Activated CD4-positive, alpha-beta T cell treated with anti-CD3 and anti-CD28 coated beads, Interleukin-2, amount 10 ng/mL, durations not matched to agents 7 days and 5 days (primary cell): ENCODE measurements at places on chromosomes 2 and 18.

- H3K4me3 ChIP-seq: no peak overlapping the region
- H3K36me3 ChIP-seq: peaks cover 30% of the 10 kb centered on the region
- H3K27me3 ChIP-seq: no peaks in the 10 kb centered on the region
Observed at GRCh38 chr2:24906466-24906865, 13.6 kb downstream of the ADCY3 start.

DNA sequence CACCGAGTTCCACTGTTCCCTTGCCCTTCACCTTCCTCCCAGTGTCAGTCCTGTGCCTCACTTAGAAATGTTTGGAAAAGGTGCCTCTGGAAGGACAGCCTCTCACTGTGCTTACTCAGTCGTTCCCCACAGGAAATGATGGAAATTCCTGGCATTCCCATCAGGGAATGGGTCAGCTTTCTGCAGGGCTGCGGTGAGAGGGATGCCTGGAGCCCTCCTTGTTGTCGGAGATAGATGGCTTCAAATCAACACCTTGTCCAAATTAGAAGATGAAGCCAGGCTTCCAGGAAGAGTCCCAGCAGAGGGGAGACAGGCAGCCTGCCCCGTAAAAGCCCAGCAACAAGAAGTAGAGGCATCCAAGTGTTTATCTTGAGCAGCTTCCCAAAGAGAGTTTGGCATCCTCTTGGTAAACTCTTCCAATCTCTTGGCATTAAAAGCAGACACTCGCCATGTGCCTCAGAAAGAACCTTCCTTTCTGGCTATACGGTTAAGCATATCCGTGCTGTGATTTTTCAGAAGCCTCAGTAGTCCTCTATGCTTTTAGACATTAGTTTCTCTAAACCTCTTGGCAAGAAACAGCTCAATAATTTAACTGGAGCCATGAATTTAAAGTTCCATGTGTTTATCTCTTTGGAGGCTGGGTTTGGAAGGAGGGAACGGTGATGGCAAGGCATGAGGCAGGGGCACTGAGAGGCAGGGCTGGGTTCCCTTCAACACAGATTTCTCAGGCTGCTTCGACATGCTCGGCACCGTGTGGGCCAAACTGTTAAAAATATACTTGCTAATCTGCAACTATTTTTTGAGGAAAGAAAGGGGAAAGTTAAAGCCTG lies 25.1 kb downstream of the COLEC12 start:
- DNase-seq: no peak
- H3K27ac ChIP-seq: no peak overlapping the region
- no peaks in the 10 kb centered on the region for H3K27me3 ChIP-seq
- no peak overlapping the region for H3K4me3 ChIP-seq
- no peaks in the 10 kb centered on the region for H3K36me3 ChIP-seq
- no peaks in the 10 kb centered on the region for H3K4me1 ChIP-seq

DNA sequence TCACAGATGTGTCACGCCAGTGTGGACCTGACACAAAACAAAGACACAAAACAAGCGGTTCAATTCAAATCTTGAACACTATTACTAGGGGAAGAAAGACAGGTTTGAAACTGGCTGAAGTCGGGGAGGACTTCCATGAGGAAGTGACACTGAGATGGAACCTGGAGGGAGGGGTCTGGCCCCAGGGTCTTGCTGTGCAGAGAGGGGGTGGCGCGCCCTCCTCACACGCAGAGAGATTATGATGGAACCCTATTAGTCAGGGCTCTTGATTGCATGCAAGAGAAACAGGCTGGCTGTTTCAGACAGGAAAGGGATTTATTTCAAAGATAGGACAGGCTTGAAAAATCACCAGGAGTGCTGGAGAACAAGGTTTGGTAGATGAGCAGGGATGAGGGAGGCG lies 363.6 kb upstream of the HS6ST1 start:
- peaks cover 22% of the 10 kb centered on the region for H3K4me1 ChIP-seq
- no peak overlapping the region for H3K27ac ChIP-seq
- no peak for DNase-seq
- peaks cover 15% of the 10 kb centered on the region for H3K27me3 ChIP-seq

DNA sequence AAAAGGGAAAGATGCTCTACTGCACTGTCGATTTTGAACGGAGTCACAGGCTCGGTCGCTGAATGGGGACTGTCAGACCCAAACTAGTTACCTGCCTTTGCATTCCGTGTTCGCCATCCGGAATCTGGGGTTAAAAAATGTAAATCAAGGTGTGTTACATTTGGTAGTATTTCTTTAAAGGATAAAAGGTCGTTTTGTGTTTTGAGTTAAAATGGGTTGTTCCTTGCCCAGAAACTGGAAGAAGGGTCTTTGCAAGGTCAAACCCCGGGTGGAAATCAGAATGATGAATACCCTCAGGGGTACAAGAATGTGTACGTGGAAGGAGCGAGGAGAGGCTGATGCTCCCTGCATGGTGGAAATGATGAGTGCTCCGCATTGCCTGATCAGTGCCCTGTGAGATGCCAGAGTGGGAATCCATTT lies 1.0 kb downstream of the VSNL1 start:
- peaks cover 5% of the 10 kb centered on the region for H3K4me1 ChIP-seq
- no peaks in the 10 kb centered on the region for H3K36me3 ChIP-seq
- DNase-seq: no peak

DNA sequence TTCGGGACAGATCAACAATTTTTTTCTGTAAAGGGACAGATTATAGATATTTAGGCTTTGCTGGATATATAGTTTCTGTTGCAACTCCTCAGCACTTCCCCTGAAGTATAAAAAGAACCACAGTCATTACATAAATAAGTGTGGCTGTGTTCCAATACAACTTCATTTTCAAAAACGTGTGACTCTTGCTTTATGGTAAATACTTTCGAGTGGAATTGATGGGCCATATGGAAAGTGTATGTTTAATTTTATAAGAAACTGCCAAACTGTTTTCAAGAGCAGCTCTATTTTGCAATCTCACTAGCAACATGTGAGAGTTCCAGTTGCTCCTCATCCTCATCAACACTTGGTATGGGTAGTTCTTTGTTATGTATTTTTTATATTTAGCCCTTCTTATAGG lies 370.9 kb downstream of the PLCL1 start:
- no peak for DNase-seq
- no peaks in the 10 kb centered on the region for H3K36me3 ChIP-seq

- H3K27me3 ChIP-seq: peaks cover 9% of the 10 kb centered on the region
- no peak for DNase-seq
Observed at GRCh38 chr2:118249531-118249930, 161.3 kb downstream of the INSIG2 start.

GRCh38 chr2:72511906-72512305 lies 313.9 kb downstream of the EXOC6B start:
- H3K4me3 ChIP-seq: no peak overlapping the region
- H3K36me3 ChIP-seq: no peaks in the 10 kb centered on the region
- no peak for DNase-seq
- H3K27me3 ChIP-seq: no peaks in the 10 kb centered on the region
- H3K27ac ChIP-seq: no peak overlapping the region

- no peak for DNase-seq
- no peaks in the 10 kb centered on the region for H3K27me3 ChIP-seq
- peaks cover 45% of the 10 kb centered on the region for H3K4me1 ChIP-seq
Observed at GRCh38 chr2:38720613-38721241, 30.4 kb downstream of the SRSF7 start.

DNA sequence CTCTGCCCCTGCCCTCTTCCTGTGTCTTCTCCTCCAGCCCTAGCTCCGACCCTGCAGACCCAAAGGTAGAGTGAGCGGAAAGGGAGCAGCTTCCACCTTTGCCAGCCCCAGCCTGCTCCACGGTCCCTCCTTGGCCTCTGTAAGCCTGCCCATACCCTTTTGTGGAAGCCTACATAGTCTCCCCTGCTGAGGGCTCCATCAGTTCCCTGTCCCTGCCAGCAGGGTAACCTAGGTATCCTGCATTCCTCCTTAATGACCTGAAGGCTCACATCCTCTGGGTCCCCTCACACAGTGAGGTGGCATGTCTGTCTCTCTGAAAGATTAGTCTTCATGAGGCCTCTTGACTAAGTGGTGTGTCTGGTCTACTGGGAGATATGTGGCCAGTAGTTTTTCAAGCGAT lies 20.5 kb upstream of the ACKR3 start:
- H3K27me3 ChIP-seq: no peaks in the 10 kb centered on the region
- H3K4me1 ChIP-seq: peaks cover 97% of the 10 kb centered on the region
- peaks cover 76% of the 10 kb centered on the region for H3K36me3 ChIP-seq
- H3K27ac ChIP-seq: peak overlapping the region; percentile 67
- H3K4me3 ChIP-seq: no peak overlapping the region

- no peaks in the 10 kb centered on the region for H3K27me3 ChIP-seq
- H3K27ac ChIP-seq: no peak overlapping the region
- DNase-seq: no peak
- H3K4me3 ChIP-seq: no peak overlapping the region
- peaks cover 80% of the 10 kb centered on the region for H3K4me1 ChIP-seq
Observed at GRCh38 chr2:143148011-143148410, 18.8 kb downstream of the ARHGAP15 start.

DNA sequence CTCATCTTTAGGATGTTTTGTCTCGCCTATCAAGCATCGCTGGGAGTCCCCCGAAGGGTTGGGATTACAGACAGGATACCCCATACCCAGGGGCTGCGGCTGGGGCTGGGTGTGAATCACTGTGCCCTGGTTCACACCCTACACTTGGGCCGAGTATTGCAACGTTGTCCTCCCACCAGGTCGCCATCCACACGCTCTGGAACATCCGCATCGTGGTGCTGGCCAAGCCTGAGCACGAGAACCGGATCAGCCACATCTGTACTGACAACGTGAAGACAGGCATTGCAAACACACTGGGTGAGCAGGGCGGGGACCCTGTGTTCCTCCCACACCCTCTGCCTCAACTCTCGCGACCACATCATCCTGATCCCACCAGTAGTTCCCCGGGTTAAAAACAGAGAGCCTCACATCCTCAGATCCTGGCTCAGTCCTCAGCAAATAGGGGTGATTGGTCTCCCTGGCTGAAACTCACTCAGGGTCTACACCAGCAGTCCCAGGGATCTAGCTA lies 87.3 kb upstream of the ATG16L1 start:
- peaks cover 6% of the 10 kb centered on the region for H3K4me1 ChIP-seq
- no peaks in the 10 kb centered on the region for H3K27me3 ChIP-seq
- H3K36me3 ChIP-seq: peaks cover 46% of the 10 kb centered on the region
- no peak overlapping the region for H3K4me3 ChIP-seq
- H3K27ac ChIP-seq: no peak overlapping the region

- DNase-seq: no peak
- H3K4me1 ChIP-seq: peaks cover 36% of the 10 kb centered on the region
- no peak overlapping the region for H3K27ac ChIP-seq
- H3K4me3 ChIP-seq: no peak overlapping the region
- H3K27me3 ChIP-seq: no peaks in the 10 kb centered on the region
- peaks cover 5% of the 10 kb centered on the region for H3K36me3 ChIP-seq
Observed at GRCh38 chr2:47506024-47506423, 103.1 kb downstream of the MSH2 start.

DNA sequence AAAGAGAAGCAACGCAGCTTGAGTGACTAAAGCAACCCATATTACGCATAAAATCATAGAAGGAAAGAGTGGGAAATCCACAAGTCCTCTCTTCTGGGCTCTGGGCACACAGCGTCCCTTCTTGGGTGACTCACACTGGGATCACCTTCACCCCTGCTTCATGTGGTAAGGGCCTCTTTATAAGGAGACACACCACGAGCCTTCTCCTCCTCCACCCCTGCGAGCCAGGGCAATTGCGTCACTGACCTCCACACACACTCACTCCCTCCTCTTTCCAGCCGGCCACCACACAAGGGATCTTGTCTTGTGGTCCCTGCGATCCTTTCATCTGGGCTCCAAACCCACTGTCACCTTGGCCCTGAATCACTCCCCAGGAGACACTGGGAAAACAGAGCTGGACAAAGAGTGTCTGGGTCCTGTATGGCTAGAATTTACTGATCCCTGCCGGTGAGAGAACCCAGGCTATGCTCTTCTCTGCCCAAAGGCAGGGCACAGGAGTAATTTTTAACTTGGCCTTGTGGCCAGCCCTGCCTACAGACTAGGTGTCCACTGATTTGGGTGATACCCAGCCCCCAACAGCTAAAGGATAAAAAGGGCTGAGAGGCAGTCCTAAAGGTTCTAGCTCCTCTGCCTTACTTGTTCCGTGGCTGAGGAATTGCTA lies 35.3 kb downstream of the NHEJ1 start:
- no peak for DNase-seq
- H3K4me1 ChIP-seq: peaks cover 8% of the 10 kb centered on the region
- H3K27me3 ChIP-seq: no peaks in the 10 kb centered on the region
- H3K27ac ChIP-seq: no peak overlapping the region

GRCh38 chr18:77702686-77703085 lies 453.0 kb downstream of the GALR1 start:
- H3K36me3 ChIP-seq: no peaks in the 10 kb centered on the region
- no peaks in the 10 kb centered on the region for H3K4me1 ChIP-seq
- no peak for DNase-seq
- no peak overlapping the region for H3K27ac ChIP-seq

- DNase-seq: no peak
- H3K4me3 ChIP-seq: no peak overlapping the region
- H3K27me3 ChIP-seq: no peaks in the 10 kb centered on the region
- no peak overlapping the region for H3K27ac ChIP-seq
- no peaks in the 10 kb centered on the region for H3K36me3 ChIP-seq
Observed at GRCh38 chr2:212330263-212330662, 208.3 kb downstream of the ERBB4 start.

GRCh38 chr2:203811491-203812221 lies 55.9 kb upstream of the CTLA4 start:
- no peak overlapping the region for H3K4me3 ChIP-seq
- H3K4me1 ChIP-seq: peaks cover 82% of the 10 kb centered on the region
- peak; percentile 67 for DNase-seq
- H3K27me3 ChIP-seq: no peaks in the 10 kb centered on the region
- peaks cover 8% of the 10 kb centered on the region for H3K36me3 ChIP-seq
- H3K27ac ChIP-seq: peak overlapping the region; percentile 82

DNA sequence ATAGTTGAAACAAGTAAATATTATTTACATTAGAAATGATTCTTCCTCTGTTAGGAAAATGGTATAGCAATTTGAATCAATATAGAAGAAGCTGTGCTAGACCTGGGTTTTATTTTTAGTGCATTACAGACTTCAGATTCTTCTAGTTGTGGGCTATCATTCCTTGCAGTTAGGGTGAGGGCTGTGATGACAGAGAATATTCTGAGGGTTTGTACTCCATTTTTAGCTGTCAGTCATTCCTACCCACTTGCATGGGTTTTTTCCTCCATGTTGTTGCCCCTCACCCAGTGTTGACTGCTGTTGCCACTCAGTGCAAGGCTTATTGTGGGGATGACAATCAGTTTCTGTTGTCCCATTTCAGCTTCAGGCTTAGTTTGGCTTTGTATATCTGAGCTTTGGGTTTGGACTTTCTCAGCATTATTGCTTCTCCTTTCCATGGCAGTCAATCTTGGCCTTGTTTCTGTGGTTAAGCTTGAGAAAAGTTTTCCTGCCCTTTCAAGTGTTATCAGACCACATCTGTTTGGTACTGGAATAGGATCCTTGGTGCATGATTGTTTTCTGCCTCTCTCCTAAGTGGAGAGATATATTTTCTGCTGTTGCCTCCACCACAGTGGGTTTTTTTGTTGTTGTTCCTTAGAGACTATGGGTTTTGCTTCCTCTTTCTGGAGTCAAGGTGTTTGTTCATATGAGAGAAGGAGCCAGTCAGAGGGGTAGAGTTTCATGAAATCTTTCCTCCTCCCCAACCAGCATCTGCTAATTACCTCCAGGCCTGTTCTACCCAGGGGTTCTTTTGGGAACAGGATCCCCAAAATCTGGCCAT lies 312.7 kb upstream of the CWC22 start:
- no peaks in the 10 kb centered on the region for H3K27me3 ChIP-seq
- H3K27ac ChIP-seq: no peak overlapping the region
- H3K36me3 ChIP-seq: no peaks in the 10 kb centered on the region
- H3K4me3 ChIP-seq: no peak overlapping the region

GRCh38 chr2:149601141-149601796 lies 13.7 kb upstream of the MMADHC start:
- no peak overlapping the region for H3K27ac ChIP-seq
- H3K4me3 ChIP-seq: no peak overlapping the region
- H3K36me3 ChIP-seq: no peaks in the 10 kb centered on the region
- H3K4me1 ChIP-seq: peaks cover 24% of the 10 kb centered on the region
